ENCODE measurements at places on chromosomes 12 and 14. TPM values are rescaled to one million over a fixed set of nuclear protein-coding genes. Genes with fewer than 3 reads are reported as not detected.

FOXM1 gene
- polyA plus RNA-seq: 37.8 TPM

- DNase-seq: no peak
Measured at GRCh38 chr12:128627659-128628058, 196.1 kb downstream of the SLC15A4 start.

DNA sequence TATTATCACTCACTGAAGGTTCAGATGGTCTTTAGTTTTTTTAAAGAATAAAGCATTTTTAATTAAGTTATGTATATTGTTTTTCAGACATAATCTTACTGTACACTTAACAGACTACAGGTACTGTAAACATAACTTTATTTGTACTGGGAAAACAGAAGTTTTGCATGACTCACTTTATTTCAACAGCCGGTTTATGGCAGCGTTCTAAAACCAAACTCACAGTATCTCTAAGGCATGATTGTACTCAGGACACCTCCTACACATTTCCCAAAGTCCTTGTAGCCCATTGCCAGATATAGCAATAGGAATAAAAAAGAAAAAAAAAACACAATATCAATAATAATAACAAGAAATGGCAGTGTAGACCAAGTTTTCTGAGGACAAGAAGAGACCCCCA, 1341.4 kb downstream of the FSCB start:
- DNase-seq: no peak

GRCh38 chr14:69711477-69711876, 55.5 kb upstream of the SRSF5 start:
- DNase-seq: no peak

- peak; percentile 59 for DNase-seq
Measured at GRCh38 chr14:62126879-62127478, 364.8 kb downstream of the SNAPC1 start.

Measured in right lung (tissue), 10 donors.